ENCODE measurements at places on chromosomes 16 and 17.

DNA sequence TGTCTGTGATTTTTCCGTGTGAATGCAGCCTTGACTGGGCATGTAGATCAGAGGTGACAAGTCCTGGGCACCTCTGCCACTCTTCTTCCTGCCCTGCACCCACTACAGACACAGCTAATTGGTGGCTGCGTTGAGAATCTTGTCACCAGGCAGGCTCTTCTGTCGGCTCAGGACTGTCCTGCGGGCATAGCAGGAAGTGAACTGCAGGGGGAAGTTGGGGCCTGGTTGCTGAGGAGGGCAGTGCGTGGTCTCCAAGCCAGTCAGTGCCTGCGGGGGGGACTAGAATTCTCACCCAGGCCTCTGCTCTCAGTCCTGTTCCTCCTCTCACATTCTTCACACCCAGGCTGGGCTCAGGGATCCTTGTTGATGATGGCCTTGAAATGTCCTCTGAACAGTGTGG lies 50.5 kb downstream of the JPH3 start:
- DNase-seq = peak; percentile 62

DNA sequence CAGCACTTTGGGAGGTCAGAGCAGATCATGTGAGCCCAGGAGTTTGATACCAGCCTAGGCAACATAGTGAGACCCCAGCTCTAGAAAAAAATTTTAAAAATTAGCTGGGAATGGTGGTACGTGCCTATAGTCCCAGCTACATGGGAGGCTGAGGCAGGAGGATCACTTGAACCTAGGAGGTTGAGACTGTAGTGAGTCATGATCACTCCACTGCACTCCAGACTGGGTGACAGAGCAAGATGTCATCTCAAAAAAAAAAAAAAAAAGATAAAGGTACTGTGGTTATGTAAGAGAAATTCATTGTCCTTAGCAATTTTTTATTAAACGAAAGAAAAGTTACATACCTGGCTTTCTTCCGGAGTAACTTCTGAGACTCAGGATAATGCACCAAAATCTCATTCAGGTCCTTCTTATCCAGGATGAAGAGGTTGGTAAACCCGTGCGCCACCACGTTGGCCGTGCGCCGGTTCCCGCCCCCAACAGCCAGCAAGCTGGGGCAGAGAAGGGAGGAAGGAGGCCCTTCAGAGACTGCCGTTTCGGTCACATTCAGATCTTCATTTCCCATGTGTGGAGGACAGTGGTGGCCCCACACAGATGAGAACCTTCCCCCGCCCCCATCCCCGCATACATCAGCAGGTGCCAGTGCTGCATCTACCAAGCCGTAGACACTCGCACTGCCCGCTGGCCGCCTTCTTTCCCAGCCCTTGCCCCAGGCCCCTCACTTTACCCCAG lies 73.7 kb downstream of the CNGB1 start:
- no peak for DNase-seq

GRCh38 chr16:12215277-12216105 lies 239.0 kb downstream of the SNX29 start:
- DNase-seq = no peak

DNA sequence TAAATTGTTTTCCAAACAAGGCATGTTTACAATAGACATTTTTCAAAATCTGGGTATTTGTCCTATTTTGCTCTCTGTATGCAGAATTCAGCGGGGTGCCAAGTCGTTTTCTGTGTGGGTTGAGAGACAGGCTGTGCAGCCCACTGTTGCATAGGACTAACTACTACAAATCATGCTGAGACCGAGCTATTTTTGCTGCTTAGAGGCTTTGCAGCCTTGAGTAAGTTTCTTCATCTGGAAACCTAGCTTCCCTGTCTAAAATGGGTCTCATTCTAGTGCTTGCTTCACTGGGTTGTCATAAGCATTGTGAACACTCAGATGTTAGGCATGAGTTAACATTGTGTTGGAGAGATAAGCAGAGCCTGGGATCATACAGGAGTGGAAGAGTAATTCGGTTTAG lies 1.3 kb downstream of the PRPSAP2 start:
- DNase-seq = peak; percentile 11

DNA sequence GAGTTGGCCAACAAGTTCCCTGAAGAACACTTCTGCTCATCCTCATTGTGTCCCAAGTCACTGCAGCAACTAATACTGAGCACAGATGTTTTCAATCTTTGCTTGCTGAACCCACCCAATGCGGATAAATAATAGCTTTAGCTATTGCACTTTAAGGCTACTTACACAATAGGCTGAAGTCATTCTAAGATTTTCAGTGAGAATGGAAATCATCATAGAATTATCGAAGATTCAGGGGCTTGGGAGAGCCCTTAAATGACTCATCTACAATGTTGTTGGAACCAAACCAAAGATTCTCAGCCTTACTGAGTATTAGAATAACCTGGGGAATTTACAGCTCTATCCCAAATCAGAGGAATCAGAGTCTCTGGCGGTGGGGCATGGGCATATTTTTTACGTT lies 51.2 kb downstream of the SYCE1L start:
- DNase-seq = no peak

- DNase-seq = no peak
Observed at GRCh38 chr16:66605177-66605978, 874 bp downstream of the CMTM3 start.

- DNase-seq = no peak
Observed at GRCh38 chr17:57652811-57653210, 92.3 kb downstream of the CCDC182 start.

DNA sequence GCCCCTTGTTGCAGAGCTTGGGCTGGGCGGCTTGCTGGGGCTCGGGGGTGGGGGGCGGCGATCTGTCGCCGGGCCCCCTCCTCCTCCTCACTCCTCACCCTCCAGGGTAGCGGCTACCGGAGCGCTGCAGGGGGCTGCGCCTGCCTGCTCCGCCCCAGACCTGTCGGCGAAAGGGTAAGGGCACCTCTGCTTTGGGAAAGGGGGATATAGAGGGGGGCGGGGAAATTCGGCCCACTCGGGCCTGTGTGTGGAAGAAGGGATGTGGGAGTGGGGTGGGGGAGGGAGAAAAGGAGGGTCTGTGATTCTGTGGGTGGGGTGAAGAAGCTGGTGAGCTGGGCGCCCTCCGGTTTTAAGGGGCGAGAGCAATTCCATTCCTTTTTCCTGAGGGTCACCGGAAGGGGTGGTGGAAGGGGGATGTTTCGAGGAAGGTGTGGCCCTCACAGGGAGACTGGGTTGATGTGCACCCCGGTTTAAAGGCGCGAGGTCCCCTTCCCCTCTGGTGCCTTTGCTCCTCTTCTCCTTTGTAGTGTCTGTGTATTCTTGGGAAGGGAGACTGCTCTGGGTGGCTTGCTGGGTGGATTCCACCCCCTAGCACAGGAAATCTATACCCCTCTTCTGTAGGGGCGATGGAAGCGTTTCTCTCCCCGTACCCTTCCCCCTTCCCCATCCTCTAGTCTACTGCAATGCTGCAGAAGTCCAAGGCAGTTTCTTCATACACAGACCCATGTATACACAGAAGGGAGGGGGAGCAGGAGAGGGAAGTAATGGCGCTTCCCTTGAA lies 878 bp downstream of the TAOK1 start:
- DNase-seq = peak; percentile 63

DNA sequence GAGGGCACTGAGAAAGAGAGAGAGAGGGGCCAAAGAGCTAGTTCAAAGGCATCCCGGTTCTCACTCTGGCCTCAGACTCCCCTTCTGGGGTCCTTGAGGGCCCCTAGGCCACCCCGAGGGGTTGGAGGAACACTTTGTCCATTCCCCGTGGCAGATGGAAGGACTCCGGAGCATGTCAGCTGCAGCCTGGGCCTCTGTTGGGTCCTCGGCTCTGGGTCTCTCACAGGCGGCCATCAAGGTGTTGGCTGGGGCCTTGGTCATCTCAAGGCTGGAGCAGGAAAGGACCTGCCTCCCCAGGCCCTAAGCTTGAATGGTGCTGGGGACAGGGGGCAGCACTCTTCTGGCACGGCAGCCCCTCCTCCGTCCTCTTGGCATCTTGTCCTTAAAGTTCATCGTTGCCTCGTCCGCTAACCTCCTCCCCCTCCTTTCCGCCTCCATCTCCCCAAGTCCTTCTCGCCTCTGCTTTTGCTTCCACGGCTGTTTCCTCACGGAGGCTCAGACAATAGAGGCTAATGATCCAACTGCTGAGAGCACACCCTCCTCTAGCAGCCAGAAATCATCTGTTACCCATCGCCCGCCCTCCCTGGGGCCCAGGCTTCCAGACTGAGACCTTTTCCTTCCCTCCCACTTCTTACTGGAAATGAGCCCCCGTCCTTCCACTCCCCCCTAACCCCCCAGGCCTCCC lies 23.3 kb downstream of the CCR7 start:
- DNase-seq = no peak

DNA sequence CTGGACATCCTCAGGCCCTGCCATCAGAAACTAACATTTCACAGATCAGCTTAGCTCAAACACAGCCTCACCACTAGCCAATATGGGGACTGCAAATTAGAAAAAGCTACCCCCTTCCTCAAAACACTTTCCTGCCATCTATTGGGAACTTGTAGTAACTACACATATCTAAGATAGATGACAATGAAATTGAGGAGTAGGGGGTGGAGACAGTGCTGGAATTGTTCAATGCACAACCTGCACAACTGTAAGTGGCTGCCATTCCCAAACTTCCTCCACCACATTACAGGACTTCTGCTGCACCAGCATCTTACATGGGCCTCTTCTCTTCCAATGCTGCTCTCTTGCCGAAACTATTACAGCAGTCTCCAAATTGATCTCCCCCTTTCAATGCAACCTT lies 21.9 kb downstream of the AIPL1 start:
- peak; percentile 56 for DNase-seq

DNA sequence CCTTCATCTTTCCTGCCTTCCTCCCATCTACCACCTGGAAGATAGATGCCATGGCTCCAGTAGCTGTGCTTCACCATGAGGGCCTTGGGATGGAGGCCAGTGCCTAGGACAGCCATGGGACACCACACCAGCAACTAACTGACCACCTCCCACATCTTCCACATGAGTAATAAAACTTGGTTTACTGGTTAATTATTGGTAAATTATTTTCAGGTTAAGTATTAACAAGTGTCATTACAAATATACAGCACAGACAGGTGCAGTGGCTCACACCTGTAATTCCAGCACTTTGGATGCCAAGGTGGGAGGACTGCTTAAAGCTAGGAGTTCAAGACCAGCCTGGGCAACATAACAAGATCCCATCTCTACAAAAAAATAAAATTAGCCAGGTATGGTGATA lies 14.0 kb downstream of the CDIP1 start:
- no peak for DNase-seq

DNA sequence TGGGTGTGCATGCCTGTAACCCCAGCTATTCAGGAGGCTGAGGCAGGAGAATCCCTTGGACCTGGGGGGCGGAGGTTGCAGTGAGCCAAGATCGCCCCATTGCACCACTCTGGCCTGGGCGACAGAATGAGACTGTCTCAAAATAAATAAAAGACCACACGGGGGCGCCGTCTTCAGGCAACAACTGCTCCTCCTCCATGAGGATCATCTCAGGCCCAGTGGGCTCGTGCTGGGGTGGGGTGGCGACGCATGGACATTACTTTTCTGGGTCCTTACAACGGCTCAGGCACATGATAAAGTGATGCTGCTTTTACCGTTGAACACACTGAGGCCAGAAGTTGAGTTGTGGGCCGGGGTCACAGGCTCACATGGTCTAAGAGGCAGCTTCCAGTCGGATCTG lies 56.2 kb downstream of the PRMT7 start:
- DNase-seq = peak; percentile 75

GRCh38 chr17:40547079-40547784 lies 18.0 kb downstream of the CCR7 start:
- peak; percentile 98 for DNase-seq

GRCh38 chr16:6827931-6828330 lies 504.7 kb upstream of the RBFOX1 start:
- DNase-seq = no peak

DNA sequence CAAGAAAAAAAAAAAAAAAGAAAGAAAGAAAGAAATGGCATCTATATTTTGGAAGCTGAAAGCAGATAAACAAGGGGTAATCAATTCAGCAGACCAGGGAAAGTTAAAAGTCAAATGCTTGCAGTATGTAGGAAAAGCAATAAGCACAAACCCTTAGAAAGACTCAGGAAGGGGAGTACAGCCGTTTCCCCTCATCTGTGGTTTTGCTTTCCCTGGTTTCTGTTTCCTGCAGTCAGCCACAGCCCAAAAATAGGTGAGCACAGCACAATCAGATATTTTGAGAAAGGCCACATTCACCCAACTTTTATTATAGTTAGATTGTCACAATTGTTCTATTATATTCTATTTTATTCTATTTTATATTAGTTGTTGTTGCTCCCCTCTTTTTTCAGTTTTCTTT lies 14.4 kb upstream of the ALOX12 start:
- peak; percentile 74 for DNase-seq

GRCh38 chr17:50060951-50061712 lies 5.2 kb downstream of the ITGA3 start:
- no peak for DNase-seq

DNA sequence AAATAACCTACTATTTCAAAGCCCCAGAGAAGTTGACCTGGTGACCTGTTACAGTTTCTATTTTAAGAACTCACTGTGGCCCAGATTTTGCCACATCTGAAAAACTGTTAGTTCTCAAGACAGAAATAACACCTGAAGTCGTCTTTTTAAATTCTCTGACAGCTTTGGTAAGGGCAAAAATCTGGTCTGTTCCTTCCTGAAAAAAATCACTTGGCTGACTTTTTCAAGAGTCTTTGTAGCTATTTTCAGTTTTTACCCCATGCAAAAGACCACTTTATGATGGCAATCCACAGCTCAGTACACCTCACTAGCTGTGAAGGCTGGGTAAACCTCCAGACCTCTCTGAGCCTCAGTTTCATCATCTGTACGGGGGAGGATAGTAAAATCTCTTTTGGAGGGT lies 60.7 kb upstream of the SREBF1 start:
- DNase-seq = no peak

GRCh38 chr17:20010099-20010863 lies 1.1 kb downstream of the SPECC1 start:
- peak; percentile 85 for DNase-seq

- no peak for DNase-seq
Observed at GRCh38 chr17:35586569-35587073, 501 bp upstream of the AP2B1 start.

GRCh38 chr16:78522327-78522726 lies 422.9 kb downstream of the WWOX start:
- DNase-seq = no peak

GRCh38 chr17:48678141-48678971 lies 44.0 kb downstream of the PRAC1 start:
- DNase-seq = peak; percentile 85

DNA sequence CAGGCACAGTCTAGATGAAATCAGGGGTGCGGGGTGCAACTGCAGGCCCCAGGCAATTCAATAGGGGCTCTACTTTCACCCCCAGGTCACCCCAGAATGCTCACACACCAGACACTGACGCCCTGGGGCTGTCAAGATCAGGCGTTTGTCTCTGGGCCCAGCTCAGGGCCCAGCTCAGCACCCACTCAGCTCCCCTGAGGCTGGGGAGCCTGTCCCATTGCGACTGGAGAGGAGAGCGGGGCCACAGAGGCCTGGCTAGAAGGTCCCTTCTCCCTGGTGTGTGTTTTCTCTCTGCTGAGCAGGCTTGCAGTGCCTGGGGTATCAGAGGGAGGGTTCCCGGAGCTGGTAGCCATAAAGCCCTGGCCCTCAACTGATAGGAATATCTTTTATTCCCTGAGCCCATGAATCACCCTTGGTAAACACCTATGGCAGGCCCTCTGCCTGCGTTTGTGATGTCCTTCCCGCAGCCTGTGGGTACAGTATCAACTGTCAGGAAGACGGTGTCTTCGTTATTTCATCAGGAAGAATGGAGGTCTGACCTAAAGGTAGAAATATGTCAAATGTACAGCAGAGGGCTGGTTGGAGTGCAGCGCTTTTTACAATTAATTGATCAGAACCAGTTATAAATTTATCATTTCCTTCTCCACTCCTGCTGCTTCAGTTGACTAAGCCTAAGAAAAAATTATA lies 1.6 kb downstream of the HBA1 start:
- DNase-seq = no peak

Data from KBM-7 (cell line).